ENCODE measurements at places on chromosomes 4 and X. TPM values are rescaled to one million over a fixed set of nuclear protein-coding genes. Genes with fewer than 3 reads are reported as not detected.

The MAGEA2B gene
- total RNA-seq = 18.4 TPM

- no peak for DNase-seq
Measured at GRCh38 chr4:94623126-94623911, 134.4 kb upstream of the BMPR1B start.

- DNase-seq = no peak
Measured at GRCh38 chr4:85956293-85956945, 403.4 kb downstream of the MAPK10 start.

DNA sequence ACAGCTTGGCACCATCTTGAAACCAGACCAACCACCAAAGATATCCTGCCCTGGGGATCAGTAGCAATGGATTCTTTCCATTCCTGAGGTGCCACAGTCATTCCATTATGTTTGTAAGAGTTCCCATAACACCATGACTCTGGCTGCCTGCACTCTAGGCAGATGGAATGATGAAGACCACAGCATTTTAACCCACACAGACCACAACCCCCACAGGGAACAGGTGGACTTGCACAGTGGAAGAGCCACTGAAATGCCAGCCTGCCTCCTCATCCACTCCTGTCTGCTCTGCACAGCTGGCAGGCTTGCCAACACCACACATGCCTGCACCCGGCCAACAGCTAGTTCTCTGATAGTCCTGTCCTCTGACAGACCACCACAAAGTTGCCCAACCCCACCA is 2362.2 kb upstream of the AGA start:
- peak; percentile 26 for DNase-seq

DNA sequence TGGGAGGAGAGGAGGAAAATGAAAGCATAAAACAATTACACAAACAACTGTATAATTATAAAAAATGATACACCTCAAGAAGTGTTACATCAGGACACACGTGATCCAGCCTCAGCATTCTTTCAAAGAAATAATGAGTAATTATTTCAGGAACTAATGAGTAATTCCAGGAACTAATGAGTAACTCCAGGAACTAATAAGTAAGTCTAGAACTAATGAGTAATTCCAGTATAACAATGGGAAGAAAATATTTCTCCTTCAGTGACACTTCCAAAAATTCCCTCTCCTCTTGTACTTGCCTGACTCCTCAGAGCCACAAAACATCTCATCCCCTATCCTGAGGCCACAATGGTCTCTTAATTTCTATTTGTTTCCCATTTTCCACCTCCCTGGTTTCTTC is 63.5 kb upstream of the COL25A1 start:
- DNase-seq = no peak

DNA sequence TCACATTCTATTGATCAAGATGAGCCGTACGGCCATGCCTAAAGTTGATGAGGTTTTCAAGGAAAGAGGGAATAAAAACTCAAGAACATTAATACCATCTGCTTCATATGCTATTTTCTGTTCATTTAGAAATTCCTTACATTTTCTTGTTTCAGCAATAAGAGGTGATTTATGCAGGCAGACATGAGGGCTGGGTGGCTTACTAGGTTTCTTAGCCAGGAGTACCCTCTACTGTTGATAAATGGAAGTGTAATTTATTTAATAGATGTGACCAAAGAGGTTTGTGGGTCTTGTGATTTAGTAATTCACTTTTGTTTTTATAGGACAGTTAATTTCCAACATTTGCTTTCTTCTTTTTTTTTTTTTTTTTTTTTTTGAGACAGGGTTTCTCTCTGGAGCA is 6.4 kb upstream of the SMIM9 start:
- peak; percentile 43 for DNase-seq

- no peak for DNase-seq
Measured at GRCh38 chr4:8269535-8270417, at the start of gene HTRA3. HTRA3 (plus strand) TSS chr4:8269754; CDS start chr4:8269969, 215 bp downstream.

DNA sequence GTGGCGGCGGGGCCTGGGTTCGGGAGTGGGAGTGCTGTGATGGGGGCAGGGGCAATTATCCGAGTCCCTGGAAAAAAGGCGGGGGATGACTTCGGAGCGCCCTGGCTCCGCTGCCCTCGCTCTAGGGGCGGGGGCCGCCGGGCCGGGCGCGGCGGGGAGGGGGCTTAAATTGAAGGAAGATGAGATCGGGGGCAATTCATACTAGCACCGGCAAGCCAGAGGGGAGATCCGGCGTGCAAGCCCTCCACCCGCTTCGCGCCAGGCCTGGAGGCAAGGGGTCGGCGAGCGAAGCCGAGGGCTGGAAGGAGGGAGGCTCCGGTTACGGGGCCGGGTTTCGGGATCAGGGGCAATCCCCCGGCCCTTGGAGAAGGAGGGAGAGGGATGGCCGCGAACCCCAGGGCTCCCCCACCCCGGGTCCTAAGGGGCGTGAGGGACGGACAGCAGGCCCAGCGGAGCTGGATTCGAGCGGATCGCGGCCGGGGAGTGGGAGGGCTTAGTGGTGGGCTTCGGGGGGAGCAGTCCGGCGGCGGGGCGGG is 1.2 kb downstream of the BCORL1 start:
- DNase-seq = no peak

DNA sequence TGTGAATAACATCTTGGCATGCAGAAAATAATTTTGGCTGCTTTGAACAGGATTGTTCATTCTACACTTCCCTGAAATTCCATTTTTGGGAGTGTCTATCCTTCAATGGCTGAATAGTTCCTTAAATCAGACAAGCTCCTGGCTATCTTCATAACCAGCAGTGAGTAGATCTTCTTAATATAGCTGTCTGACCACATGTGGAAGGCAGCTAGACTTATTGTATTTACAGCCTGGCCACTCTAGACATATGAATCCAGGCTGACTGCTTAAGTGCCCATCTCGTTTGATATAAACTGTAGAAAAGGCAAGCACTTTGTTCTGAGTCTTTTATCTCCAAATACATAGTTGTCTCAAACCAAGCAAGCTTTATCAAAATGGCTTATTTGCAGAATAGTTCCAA is 40.0 kb downstream of the PWWP3B start:
- DNase-seq = no peak
